NCI-H2081 (cell line): ENCODE measurements at places on chromosomes 12 and 14.

DNA sequence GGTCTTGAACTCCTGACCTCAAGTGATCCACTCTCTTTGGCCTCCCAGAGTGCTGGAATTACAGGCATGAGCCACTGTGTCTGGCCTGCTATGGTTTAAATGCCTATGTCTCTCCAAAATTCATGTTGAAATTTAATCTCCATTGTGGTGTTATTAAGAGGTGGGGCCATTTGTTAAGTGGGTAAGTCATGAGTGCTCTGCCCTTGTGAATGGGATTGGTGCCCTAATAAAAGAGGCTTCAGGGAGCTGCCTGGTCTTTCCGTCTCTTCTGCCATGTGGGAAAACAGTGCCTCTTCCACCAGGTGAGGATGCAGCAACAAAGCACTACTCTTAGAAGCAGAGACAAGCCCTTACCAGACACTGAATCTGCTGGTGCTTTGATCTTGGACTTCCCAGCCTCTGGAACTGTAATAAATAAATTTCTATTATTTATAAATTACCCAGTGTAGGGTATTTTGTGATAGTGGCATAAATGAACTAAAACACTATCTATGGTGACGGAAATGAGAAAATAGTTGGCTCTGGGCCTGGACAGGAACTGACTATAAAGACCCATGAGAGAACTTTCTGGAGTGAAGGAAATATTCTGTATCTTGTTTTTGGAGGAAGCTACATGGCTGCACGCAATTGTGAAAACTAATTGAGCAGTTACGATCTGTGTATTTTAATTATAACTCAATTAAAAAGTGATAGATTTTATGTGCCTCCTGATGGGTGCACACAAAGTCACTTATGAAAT is 12.1 kb upstream of the ATP23 start:
- no peak for DNase-seq

DNA sequence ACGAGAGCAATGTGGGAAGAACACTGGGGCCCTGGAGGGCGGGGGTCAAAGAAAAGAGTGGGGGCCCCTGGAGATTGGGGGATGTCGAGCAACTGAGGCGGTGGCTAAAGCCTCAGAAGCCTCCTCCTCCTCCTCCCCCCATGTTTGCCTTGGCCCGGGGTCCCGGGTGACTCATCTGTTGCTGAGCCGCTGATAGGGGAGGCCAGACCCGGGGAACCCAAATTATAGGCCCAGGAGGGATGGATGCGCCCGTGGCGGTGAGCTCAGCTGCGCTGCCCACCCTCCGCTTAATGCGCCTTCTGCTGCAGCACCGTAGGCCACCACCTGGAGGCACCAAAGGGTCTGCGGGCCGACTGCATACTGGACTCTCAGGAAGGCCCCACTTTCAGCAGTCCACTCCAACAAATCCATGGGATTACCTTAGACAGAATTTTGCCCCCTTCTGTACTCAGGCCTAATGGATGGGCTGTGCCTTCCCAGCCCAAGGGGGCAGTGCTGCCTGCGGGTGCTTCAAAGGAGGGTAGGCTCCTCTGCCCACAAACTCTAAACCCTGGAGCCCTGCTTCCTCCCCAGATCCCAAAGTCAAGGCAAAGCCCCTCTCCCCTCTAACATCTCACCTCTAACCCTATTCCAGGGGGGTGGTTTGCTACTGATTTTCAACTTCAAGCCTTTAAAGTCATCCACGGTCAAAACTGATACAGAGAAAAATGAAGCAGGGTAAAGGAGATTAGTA is 2.6 kb upstream of the WNT10B start:
- no peak for DNase-seq

- no peak for DNase-seq
These were observed 25.9 kb upstream of the SRSF5 start for GRCh38 chr14:69741055-69741454.

DNA sequence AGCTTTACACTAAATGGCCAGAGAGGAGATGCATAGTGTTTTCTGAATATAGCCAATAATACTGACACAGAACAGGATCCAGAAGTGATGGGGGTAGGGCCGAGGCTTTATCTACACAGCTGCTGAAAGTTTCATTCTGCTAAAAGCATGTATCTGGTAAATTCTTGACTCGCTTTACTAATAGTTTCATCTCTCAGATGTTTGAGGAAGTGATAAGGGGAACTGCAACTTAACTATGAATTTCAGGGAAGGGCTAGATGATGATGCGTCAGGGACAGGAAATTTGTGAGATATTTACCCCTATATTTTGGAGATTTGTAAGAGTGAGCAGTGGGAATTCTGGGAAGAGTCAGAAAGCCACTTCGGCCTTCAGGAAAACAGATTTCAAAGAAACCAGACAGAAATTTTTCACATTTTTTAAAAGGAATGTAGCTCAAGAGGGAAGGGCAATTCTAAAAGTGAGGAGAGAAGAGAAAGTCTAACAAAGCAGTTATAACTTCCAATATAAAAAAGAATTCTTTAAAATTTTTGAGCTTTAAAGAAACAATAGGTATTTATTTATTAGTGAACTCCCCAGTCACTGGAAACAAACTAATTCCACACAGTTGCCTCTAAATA is 243.1 kb downstream of the BCAT1 start:
- no peak for DNase-seq

GRCh38 chr12:11746024-11746771 is 96.7 kb downstream of the ETV6 start:
- no peak for DNase-seq
